ENCODE measurements at places on chromosomes 2 and 18.

- DNase-seq: no peak
These were observed 323.0 kb downstream of the TSN start for GRCh38 chr2:122078451-122078850.

- DNase-seq: no peak
These were observed 277.3 kb upstream of the HDAC4 start for GRCh38 chr2:239678186-239678490.

DNA sequence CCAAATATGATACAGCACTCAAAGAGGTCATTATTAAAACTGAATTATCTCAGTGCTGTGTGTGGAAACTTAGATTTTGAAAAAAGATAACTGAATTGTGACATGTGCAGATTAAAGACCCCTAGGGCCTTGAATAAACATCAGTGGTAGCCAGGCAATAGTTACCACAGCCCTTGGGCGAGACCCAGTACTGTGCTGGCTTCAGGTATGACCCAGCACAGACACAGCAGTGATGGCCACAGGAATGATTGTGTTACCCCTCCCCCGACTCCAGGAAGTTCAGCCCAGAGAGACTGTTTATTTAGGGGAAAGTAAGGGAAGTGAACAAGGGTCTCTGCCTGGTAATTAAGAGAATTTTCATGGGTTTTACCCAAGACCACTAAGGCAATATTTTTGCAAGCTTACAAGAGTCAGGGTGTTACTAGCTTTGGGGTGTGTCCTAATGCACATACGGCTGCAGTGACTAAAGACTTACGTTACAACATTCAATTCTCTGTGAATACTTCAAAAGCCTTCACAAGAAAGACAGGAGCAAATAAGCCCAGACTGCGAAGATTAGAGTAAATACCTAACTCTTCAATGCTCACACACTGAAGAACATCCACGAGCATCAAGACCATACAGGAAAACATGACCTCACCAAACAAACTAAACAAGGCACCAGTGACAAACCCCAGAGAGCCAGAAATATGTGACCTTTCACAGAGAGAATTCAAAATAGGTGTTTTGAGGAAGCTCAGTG lies 28.2 kb upstream of the ITGAV start:
- no peak for DNase-seq

DNA sequence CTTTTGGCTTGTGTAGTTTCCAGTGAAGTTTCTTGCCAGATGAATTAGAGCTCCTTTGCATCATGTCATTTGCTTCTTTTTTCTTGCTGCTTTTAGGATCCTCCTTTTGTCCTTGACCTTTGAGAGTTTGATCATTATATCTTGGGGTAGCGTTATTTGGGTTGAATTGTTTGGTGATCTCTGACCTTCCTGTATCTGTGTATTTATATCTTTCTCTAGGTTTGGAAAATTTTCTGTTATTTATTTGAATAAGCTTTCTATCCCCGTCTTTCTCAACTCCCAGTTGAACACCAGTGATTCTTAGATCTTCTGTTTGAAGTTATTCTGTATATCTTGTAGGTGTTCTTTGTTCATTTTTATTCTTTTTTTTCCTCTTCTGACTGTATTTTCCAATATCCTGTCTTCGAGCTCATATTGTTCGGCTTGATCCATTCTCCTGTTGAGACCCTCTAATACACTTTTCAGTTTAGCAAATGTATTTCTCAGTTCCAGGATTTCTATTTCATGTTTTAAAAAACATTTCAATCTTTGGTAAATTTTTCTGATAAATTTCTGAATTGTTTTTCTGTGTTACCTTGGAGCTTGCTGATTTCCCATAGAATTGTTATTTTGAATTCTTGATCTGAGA lies 20.8 kb downstream of the GALNT1 start:
- no peak for DNase-seq

DNA sequence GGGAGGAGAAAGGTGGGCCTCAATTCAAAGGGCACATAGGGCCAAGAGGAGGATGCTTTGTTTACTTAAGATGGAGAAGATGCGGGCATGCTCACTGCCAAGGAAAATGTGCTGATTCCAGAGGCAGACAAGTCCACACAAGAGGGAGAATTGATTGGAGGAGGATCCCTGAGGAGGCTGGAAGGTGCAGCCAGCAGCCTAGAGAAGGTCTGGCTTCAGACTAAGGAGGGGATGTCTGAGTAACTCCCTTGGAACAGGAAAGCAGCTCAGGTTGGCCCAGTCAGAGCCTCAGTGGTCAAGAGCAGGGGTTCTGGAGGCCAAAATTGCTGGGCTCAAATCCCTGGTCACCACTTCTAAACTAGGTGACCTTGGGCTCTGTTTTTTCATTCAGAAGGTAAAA lies 265.5 kb upstream of the NCKAP5 start:
- no peak for DNase-seq

DNA sequence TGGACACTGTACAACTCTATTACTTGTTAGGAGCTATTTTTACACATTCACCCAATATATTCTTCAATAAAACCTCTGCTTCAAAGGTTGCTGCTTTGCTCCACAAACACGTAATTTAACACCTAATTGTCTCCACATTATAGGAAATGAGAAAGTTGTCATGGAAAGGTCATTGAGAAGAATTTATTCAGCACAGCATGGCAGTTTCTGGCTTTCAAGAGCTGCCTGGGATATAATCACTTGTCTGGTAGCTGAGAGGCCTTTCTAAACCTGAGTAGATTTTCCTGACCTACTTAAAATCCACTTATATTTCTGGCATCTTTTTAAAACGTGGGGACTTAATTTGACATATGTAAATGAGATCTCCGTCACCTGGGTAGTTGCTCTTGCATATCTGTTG lies 216.1 kb downstream of the ZNF804A start:
- peak; percentile 18 for DNase-seq

GRCh38 chr18:63578357-63578958 lies 8.7 kb upstream of the SERPINB13 start:
- DNase-seq: peak; percentile 82

DNA sequence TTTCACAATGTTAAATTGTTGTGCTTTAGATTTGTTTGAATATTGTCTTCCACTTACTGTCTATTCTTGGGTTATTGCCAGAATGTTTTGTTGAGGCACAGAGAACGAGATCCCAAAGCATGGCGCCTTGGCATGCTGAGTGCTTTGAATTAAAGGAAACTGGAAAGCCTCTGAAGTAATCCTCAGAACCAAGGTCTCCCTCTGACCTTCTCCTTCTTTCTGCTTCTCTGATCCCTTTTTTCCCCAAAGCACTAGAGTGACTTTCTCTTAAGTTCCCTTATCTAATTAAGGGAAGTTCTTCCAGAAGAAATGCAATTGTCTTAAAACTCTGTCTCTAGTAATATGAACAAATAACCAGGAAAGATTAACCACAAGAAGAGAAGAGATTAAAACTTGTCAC lies 214.7 kb downstream of the SPP2 start:
- DNase-seq: no peak

All from NCI-H69 (cell line).